NCI-H1436 treated with DMSO at 0.1 percent for 48 hours (cell line): ENCODE measurements at places on chromosomes 7 and 10.

- DNase-seq = peak; percentile 37
Observed at GRCh38 chr7:114405427-114405826, 9.2 kb upstream of the FOXP2 start.

DNA sequence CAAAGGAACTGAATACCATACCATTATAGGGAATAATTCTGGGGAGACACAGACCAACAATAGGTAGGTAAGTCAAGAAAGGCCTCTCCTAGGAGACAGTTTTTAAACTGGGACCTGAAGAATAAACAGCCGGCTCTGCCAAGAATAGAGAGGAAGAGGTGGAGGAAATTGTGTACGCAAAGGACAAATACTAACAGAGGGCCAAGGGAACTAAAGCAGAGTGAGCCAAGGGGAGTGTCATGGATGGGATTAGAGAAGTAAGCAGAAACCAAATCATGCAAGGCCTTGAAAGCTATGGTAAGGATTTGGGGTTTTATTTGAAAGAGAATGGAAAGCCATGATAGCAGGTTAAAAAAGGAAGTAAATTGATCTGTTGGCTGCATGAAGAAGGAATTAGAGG is 18.1 kb upstream of the ITGB8 start:
- no peak for DNase-seq

DNA sequence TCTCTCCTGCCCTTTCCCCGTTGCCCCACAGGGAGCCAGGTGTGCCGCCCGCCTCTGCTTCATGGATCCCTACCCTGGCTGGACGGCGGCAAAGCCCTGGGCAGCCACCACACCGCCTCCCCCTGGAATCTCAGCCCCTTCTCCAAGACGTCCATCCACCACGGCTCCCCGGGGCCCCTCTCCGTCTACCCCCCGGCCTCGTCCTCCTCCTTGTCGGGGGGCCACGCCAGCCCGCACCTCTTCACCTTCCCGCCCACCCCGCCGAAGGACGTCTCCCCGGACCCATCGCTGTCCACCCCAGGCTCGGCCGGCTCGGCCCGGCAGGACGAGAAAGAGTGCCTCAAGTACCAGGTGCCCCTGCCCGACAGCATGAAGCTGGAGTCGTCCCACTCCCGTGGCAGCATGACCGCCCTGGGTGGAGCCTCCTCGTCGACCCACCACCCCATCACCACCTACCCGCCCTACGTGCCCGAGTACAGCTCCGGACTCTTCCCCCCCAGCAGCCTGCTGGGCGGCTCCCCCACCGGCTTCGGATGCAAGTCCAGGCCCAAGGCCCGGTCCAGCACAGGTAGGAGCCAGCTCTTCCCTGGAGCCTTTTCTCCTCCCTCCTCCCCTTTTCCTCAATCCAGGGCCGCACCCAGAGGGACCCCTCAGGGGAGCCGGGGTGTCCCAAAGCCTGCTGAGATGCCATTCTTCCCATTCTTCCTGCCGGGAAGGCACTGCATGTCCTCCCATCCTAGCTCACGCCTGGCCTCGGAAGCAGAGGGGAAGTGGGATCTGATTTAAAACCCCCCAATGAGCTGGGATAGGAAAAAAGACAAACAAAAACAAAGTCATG is 4.0 kb downstream of the GATA3 start:
- no peak for DNase-seq

DNA sequence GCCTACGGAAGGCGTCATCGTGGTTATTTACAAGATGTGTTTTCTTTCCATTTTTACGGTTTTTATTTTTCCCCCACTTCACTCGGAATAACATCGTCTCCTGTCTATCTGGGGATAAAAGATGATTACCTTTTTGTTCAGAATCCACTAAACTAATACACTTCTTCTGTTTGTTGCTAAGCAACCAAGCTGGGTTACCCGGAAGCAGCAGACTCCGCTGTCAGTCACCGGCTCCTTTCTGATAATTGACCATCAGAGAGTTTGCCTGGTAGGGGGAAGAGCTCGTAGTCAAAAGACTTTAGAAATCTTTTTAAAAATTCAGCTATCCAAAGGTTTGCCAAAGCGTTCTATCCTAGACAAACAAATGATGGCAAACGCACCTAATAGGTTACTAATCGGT is 75.0 kb upstream of the SFMBT2 start:
- no peak for DNase-seq

DNA sequence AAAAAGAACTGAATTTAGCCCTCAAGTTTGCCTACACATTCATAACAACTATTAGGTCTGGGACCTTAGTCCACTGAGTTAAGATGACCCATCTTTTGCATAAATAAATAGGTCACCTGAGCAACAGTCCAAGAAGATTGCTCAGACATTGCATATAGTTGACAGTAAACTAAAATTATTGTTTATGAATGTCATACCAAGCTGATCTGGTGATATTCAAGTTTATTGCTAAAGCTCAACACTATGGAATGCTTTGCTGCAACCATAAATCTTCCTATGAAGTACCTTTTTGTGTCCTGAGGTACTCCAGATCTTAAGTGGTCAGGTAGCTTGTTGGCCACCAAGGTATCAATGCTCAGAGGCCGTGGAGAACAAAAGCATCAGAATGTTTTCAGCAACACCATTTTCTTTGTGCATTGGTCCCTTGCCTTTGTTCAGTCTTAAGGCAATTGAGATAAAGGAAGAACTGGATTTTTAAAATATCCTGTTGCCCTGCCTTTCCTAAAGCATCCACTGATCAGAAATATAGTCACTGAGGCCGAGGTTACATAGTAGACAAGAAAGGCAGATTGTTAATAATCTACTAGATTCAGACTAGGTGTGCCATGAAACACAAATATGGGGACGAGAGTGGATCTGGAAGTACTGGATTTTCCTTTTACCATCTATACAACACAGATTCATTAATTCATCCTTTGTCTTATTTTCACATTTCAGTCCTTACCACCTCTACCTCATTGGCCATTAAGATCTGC is 321.3 kb downstream of the PTEN start:
- no peak for DNase-seq

DNA sequence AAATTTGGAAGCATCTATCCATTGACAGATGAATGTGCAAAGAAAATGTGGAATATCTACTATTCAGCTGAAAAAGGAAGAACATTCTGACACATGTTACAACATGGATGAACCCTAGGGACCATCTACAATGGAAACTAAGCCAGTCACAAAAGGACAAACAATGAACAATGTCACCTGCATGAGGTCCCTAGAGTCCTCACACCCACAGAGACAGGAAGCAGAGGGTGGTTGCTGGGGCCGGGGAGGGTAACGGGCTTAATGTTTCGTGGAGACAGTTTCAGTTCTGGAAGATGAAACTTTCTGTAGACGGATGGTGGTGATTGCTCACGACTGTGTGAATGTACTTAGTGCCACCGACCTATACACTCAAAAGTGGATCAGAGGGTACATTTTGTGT is 282.9 kb downstream of the ADARB2 start:
- no peak for DNase-seq

DNA sequence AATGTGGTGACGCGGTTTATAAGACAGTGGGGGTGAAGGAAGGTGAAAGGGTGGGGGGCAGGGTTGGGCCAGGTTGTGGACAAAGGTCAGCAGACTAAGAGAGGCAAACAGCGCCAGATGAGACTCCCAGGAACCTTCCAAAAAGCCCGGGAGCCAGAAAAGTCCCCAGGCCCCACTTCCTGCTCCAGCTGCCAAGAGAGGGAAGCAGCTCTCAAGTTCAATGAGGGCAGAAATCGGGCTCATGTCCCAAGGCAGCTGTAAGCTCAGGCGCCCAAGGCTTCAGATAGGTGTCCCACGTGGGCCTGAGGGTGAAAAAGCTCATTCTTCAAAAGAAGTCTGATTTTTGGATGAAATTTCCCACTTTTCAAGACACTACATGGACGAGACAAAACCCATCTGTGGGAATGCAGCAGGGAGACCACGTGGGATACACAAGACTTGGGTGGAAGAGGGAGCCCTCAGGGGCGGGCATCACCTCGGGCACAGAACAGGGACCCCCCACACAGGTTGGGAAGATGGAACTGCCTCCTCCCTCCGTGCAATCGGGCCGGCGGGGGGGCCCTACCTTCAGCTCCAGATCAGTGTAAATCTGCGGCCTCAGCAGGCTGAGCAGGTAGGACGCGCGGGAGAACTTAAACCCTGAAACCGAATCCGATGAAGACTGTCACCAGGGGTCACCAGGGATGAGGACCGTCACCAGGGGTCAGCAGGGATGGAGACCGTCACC is 7.8 kb downstream of the PYROXD2 start:
- no peak for DNase-seq

- no peak for DNase-seq
Observed at GRCh38 chr7:92133133-92133736, 1.0 kb downstream of the CYP51A1 start.

DNA sequence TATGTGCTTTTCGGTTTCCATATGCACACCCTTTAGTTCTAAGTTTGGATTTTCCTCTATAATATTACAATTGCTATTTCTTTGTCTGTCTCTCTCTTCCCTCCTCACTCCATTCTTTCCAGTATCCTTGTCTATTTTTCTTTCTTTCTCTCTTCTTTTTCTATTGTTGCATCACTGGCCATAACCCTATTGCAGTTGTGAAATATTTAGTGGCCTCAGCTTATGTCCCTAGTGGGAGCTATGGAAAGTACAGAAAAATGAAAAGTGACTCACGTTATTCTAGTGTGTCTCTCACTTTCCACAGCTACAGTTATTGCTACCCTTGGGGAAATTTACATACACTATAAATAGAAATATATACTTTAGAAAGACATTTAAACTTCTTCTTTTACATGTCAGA is 59.1 kb downstream of the CNTNAP2 start:
- no peak for DNase-seq

- no peak for DNase-seq
Observed at GRCh38 chr10:10247585-10247984, 770.1 kb upstream of the CELF2 start.

- no peak for DNase-seq
Observed at GRCh38 chr10:95560278-95561176, 644 bp downstream of the SORBS1 start.

DNA sequence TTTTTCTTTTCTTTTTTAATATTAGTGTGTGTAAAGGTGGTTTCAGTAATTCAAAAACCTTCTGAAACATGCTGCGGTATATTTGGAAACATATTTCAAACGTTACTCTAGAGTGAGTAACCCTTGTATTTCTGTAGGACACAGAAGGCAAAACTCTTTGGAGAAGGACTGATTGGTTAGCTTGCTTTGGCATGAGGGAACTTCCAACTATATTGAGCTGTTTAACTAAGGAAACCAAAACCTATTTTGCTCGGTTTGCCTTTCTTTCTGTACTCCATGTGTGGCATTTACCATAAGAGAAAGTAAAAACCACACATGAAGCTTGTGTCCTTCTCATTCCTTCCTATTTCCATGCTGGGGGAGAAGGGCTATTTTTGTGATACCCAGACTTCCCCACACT is 149.8 kb downstream of the DYNC1I1 start:
- DNase-seq = no peak

- no peak for DNase-seq
Observed at GRCh38 chr7:2104107-2104710, 128.5 kb downstream of the MAD1L1 start.

GRCh38 chr7:70776627-70777101 is 355.3 kb upstream of the GALNT17 start:
- DNase-seq = no peak

DNA sequence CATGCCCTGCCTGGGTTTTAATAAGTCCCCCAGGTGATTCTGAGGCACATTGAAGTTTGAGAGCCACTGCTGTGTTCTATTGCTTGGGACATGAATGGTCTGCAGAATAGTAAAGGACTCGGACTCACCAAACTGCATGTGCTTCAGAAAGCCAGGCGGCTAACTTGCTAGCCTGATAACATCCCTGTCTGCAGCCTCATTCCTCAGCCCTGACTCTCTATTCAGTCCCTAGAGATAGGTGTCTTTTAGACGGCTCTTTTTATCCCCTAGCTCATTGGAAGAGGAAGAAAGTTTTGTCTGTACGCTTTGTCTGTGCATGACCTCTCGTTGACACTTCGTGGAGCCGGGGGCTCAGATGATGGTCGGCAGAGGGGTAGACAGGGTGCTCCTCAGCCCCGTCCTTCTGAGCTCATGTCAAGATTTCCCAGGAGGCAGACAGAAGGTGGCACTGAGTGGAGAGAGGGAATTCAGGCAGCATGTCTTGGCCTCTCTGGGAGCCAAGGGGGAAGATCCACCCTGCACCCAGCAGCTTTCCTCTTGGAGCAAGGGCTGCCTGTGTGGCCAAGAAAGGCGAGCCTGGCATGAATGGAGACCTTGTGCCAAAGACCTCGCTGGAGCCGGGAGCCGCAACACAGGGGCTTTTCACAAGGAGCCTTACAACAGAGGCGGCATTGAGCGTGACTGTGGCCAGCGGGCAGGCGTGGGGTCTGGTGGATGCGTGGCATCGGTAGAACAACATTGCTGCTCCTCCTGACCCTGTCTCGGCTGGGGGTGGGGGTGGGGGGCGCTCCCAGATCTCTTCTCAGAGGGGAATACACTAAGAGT is 51.1 kb upstream of the PODXL start:
- no peak for DNase-seq

- DNase-seq = no peak
Observed at GRCh38 chr7:17963281-17963680, 23.0 kb upstream of the SNX13 start.

GRCh38 chr10:17671307-17671706 is 27.4 kb downstream of the STAM start:
- DNase-seq = no peak

- DNase-seq = no peak
Observed at GRCh38 chr7:66355756-66356155, 150.6 kb downstream of the TPST1 start.

DNA sequence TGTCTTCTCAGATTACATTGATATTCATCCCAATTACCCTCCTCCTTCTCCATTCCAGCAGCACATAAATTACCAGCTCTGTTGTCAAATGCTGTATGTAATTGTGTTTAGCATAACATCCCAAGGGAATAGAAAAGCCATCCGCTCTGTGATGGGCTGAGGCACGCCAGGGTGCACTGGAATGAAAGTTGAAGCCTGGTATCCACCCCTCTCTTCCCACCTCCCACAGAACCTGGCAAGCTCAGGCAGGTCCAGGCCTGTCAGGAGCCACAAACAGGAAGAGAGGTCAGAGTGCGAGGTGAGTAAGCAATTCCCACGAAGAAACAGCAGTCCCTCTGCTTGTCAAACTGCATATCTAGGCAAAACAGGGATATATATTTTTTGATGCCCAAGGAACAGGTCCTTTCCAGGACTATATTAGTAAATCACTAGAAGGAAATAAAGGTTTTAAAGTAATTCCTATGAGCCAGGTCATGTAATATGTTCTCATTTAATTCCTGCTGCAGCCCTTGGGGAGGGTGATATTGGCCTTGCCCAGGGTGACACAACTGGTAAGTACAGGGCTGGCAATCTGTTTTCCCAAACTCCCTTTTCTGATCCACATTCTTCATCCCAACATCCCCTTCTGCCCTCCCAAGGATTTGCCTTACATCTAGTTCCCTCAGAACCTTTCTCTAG is 155.6 kb upstream of the GHITM start:
- DNase-seq = no peak

DNA sequence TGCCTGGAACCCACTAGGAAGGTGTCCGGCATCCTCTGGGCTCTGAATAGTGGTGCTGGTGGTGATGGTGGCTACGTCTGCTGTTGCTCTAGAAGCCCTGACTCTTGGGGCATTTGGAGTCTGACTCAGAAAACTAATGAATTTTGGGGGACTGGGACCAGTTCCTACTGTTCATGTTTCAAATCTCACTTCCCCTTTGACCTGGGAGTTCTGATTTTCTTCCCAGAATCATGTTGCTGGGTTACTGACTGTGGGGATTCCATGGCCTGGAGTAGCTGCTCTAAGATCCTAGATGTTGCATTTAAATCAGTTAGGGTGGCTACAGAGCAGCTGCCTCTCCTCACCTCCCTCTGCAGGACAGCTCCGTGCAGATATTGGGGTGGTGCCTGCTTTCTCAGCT is 3.2 kb downstream of the TSPAN33 start:
- no peak for DNase-seq

GRCh38 chr7:82704121-82704520 is 260.5 kb upstream of the CACNA2D1 start:
- DNase-seq = no peak
